ENCODE measurements at places on chromosomes 5 and 9.

- DNase-seq = no peak
Measured at GRCh38 chr9:35395076-35395705, 94.7 kb upstream of the RUSC2 start.

DNA sequence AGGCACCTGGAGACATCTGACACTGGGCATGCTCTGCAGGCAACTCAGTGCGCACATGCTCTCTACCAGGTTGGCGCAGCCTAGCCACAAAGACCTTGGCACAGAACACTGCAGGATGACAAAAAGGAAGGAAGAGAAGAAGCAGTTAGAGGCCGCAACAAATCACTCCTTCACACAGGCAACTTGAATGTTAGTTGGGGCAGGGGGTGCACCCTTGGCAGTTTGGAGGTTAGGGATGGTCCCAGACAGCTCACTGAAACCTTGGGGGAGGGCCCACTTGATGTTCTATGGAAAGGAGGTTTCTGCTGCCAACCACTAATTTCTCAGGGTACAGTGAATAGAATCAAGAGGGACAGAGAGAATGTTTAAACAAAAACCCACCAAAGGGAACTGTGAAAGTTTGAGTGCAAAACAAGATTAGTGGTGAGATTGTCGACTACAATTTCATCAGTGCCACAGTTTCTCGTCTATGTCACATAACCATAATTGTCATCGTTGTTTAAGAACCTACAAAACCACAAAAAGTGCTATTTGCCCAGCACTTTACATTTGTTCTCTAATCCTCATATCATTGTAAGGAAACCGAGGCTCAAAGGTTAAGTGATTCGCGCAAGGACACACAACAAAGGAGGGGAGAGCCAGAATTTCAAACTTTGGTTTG lies 48.7 kb downstream of the FBXW11 start:
- DNase-seq = no peak

GRCh38 chr5:158510479-158510878 lies 589.2 kb downstream of the EBF1 start:
- DNase-seq = no peak

GRCh38 chr9:95224376-95225019 lies 93.0 kb downstream of the FANCC start:
- peak; percentile 43 for DNase-seq

DNA sequence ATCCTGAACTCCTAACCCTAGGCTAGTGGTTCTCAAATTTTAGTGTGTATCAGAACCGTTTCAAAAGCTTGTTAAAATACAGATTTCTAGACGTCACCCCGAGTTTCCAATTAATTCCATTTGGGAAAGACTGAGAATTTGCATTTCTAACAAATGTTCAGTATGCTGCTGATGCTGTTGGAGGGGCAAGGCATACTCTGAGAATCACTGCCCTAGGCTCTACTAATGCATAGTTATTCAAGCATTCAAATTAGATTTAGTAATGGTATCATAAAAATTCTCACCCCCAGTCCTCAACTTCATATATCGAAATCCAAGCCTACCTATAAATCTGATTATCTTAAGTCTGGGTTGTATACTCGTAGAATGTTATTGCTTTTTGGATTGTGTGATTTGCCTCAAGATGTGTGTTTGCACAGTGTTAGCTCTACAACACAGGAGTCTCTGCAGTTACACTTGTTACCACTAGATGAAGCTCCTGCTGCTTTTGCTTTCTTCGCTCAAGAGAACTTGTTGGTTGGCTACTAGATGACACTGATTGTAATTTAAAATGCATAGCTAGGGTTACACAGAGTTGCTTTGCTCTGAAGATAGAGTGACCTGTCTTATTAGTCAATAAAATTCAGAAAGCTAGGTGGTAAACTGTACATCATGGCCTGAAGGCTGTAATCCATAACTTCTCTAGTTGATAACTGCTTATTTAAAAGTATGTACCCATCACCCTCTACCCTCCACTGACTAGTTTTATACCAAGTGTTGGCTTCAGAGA lies 7.5 kb upstream of the ERAP2 start:
- peak; percentile 67 for DNase-seq

- no peak for DNase-seq
Measured at GRCh38 chr9:126919193-126919592, 4.6 kb downstream of the RALGPS1 start.

DNA sequence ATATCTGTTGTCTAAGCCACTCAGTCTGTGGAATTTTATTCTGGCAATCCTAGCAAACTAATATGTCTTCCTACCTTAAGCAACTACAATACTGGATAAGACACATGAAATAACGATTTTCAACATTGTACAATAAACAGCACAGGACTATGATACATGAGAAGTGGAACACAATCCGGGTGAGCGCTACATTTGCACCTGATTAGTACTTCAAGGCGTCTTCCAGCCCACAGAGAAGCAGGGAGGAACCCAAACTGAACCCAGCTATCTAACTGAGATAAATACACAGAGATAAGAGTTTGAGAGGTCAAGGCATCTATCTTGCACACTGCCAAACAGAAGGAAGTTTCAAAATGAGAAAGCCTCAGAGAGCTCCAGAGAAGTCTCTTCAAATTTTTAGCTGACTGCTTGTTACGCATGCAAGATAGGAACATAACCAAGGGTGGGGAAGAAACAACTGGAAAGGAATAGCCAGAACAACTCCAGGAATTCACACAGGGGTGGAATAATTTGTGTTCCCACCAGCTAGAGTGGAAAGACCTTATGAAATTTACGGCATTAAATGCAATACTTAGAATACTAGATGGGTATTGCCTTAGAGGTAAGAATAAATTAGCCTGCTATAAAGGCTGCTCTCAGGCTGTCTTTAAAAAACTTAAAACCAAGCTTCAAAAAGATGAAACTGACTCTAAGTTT lies 481.8 kb downstream of the MTRR start:
- no peak for DNase-seq

DNA sequence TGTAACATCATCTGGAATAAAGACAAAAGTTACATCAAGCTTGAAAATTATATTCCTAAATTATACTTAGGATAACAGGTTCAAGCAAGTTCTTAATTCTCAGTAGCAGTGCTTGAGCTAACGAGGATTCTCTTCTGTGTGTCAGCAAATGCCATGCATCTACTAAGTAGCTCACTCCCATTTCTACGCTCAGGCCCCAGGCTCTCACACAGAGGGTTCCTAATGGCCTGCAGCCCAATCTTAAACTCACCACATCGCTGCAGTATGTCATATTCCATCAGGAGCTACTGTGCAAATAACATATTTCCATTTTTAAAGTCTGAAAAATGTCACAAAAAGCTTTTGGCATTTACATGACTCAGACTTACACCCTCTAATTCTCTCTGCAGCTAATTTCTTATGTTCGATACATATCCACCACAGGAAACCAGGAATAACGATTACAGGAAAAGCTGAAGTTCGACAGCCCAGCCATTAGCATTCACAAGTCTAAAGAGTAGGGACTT lies 474.8 kb downstream of the EFNA5 start:
- no peak for DNase-seq

GRCh38 chr5:73388306-73388684 lies 60.3 kb downstream of the FOXD1 start:
- DNase-seq = peak; percentile 84

GRCh38 chr5:146592352-146592751 lies 76.4 kb upstream of the GPR151 start:
- no peak for DNase-seq

GRCh38 chr5:141633871-141634561 lies 2.6 kb downstream of the HDAC3 start:
- no peak for DNase-seq

- DNase-seq = peak; percentile 83
Measured at GRCh38 chr5:123156577-123157296, 67.7 kb downstream of the PRDM6 start.

DNA sequence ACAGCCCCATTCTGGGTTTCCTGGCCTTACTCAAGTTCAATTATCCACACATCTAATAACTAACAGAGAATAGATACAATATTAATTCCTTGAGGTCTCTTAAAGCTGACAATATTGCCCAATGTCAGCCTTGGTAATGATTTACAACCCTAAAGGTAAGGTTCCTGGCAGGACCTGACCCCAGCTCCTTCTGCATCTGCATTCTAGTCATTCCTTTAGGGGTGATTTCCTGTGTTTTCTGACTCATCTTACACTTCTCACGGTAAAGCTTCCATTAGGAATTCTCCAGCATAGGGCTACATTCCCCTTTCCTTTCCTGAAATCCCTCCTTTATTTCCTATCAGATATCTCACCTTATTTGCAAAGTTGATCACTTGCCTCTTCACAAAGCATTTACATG lies 9.3 kb downstream of the HAVCR1 start:
- peak; percentile 18 for DNase-seq

- no peak for DNase-seq
Measured at GRCh38 chr5:119400245-119400644, 44.4 kb downstream of the TNFAIP8 start.

DNA sequence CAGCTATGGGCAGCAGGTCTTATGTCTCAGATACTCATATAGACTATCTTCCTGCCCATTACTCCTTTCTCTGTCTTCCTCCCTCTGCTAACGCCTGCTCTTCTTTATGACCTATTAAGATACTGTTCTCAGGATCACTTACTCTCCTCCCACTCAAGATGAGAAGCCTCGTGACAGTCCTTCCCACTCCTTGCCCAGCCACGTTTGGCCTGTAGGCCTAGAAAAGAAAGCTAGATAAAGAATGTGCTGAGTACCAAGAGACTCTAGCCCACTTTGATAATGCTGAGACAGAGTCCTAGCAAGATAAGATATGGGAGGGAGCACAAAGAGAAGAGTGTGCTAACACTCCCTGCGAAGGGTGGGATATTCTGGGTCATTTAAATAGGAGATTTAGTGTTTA lies 6.8 kb upstream of the DENND4C start:
- no peak for DNase-seq

DNA sequence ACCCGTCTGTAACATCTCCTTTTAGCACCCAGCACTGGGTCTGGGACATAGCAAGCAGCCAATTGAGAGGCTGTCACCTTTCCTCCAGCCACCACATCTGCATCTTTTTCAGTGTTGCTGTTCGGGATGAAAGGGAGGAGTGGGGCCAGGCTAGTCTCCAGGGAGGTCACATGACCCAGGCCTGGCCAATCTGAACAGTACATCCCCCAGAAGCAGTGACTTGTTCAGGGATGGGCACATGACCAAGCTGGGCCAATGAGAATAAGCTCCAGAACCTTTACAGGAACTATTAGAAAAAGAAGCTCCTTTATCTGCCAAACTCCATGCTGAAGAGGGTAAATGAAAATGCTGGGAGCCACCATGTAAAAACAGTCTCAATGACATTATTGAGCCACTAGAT lies 359.0 kb downstream of the SLIT3 start:
- no peak for DNase-seq

DNA sequence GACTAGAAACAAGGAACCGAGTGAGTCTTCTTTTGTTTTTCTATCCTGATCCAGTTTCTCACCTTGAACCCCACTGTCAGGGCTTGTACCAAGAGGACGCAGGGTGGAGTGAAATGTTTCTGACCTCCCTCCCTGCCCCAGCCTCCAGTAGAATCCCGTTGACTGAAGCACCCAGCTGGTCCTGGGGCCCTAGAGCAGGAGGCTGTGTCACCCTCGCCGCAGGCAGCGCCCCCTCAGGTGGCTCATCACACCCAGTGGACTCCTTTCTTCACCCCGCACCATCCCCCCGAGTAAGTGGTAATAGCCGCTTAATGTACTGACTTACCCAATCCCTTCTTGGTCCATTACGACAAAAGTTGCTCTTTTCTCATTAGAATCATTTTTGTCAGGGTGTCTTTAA lies 53.8 kb downstream of the MVB12B start:
- DNase-seq = no peak

- DNase-seq = no peak
Measured at GRCh38 chr5:14251733-14252132, 108.6 kb downstream of the TRIO start.

DNA sequence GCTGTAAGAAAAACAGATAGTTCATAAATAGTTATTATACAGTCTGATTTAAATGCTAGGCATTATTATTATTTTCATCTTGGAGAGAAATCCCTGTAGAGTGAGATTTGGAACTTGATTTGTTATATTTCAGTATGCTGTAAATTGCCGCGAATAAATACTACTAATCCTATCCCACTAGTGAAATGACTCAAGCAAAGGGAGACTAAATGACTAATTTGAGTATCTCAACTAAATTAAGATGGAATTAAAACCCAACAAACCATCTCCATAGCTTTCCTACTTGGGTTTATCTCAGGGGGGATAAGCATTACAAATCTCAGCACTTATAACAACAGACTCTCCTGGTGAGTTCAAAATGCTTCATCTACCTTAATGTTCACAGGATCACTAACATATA lies 206.0 kb downstream of the MCTP1 start:
- DNase-seq = no peak

- peak; percentile 69 for DNase-seq
Measured at GRCh38 chr5:43065948-43066798, 26.1 kb upstream of the ANXA2R start.

DNA sequence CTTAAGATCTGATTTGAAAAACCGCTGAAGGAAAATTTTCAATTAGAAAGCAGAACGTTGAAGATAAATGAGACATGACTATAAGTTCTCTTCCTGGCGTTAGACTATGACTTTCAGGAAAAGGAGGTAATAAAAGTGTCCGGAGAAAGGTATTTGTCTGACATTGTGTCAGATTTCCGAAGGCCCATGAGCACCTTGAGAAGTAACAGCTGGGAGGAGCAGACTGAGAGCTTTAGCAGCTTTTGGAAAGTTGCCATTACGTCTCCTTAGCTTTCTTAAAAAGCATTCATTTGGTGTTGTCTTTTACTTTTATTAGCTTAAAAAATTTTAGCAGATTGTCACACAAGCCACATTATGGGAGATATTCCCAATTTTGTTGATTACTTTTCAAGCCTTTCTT lies 363.5 kb downstream of the NDUFS4 start:
- DNase-seq = peak; percentile 53

DNA sequence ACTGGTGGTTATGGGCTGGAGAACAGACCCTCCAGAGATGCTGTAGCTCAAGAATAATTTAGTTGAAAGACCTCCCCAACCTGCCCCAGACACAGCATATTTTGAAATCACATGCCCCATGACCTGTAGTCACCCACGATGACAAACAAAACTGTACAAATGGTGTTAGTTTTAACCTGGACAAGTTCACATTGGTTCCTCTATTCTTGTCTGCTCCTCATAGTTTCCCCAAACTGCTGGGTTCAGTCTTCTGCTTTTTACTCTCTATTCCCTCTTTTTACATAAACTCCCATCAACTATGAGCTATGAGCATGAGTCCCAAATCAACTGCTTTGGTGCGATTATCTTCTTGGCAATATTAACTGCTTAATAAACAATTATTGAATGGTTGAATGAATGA lies 365.3 kb upstream of the CLINT1 start:
- DNase-seq = no peak

GRCh38 chr9:97571664-97572063 lies 61.5 kb downstream of the TSTD2 start:
- no peak for DNase-seq

Data from fibroblast of upper back skin (primary cell).